ENCODE measurements at places on chromosomes 11 and 22.

DNA sequence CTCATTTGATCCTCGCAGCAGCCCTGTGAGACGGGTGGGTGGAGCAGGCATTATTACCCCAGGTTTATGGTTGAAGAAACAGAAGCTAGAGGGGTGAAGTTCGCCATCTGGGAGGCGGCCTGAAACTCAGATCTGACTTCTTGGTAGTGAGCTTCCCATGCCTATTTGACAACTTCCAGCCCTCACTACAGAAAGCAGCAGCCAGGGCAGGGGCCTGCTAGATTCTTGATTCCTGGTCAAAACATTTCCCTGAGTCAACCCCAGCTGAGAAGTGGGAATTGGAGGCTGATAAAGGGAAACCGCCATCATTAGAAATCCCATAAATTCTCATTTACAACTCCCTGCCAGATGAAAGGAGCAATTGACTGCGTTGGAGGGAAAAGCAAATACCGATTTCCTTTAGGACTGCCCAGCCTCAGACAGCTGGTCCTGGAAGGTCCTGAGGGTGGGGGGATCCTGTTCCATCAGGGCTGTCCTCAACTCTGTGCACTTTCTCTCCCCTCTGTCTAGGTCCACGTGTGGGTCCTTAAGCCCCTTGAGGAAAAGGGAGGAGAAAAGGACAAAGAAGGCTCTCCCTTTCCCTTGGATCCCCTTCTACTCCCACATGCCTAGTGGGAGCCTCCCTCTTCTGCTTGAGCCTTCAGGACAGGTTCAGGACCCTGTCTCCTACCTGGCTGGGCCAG is 10.2 kb upstream of the NECTIN1 start:
- DNase-seq = no peak

GRCh38 chr11:104522650-104523049 is 358.7 kb upstream of the PDGFD start:
- no peak for DNase-seq

GRCh38 chr11:118171269-118172062 is 5.0 kb downstream of the SCN2B start:
- peak; percentile 80 for DNase-seq

GRCh38 chr11:109237636-109238035 is 184.4 kb upstream of the C11orf87 start:
- no peak for DNase-seq

- DNase-seq = no peak
Observed at GRCh38 chr22:45683680-45684079, 12.0 kb downstream of the ATXN10 start.

DNA sequence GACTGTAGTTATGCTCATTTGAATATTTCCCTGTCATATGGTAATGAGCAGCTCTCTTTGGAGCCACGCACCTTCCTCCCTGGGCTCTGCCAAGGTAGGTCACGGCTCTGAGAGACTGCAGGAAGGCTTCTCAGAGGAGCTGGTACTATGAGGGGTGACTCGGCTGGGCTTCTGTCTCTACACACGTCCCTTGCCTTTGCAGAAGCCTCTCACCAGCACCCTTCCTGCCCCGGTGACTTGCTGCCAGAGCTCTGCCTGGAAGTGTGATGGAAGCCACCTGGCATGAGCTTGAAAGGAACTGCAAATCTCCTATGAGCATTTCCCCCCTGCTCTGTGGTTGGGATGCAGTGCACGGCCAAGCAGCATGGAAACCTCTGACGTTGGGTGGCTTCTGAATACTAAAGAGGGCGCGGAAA is 74.2 kb downstream of the KIRREL3 start:
- DNase-seq = no peak

DNA sequence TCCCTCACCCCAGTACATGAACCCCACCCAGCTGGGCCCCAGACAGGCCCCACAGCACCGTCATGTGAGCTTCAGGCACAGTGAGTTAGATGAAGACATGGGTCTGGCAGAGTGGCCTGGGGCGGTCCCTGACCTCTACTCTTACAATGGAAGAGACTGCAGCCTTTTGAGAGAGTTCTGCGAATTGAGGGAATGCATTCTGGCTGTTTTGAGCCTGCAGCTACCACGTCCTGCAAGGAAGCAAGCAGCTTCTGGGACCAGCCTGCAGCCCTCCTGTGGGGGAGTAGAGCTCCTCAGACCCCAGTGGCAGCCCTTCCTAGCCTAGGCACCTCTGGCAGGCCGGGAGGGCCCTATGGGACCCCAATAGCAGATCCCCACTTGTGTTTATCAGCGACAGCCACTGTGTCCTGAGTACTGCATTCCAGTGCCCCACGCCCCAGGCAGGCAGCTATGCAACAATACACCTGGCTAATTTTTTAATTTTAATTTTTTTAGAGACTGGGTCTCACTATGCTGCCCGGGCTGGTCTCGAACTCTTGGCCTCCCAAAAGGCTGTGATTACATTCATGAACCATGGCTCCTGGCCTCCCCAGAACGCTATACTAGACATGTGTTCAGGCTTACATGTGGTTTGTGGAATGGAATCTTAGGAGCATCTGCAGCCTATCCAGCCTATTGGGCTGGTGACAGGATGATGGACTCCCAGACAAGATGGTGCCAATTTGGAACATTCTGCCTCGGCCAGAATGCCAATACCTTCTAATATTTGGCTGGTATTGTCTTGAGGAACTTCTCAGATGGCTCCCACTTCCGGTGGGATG is 717 bp upstream of the SLC7A4 start:
- no peak for DNase-seq

- no peak for DNase-seq
Observed at GRCh38 chr22:25966448-25966913, 202.8 kb upstream of the SEZ6L start.

GRCh38 chr11:133508468-133508867 is 23.8 kb downstream of the OPCML start:
- peak; percentile 62 for DNase-seq

DNA sequence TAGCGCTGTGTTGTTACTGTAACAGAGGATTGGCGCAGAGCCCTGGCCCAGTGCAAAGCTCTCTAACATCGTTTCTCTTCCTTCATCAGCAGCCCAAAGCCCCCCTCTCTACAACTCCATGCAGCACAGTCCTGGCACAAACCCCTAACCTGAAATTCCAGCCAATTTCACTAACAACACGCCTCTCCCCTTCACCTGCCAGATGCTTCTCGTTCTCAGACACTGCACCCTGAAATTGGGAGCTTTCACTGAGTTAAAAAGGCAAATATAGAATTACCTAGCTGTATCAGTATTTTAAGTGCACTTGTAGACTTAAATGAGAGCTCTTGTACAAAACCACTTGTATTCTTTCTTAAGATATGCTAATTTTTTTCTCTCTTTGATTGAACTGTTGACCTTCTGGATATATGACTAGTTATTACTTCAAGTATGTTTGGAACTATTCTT is 16.3 kb downstream of the GRAP2 start:
- DNase-seq = no peak

All from muscle of arm (tissue), 14 donors.